ENCODE measurements at places on chromosomes 3 and 15.

GRCh38 chr3:185532901-185533300 is 19.5 kb downstream of the LIPH start:
- DNase-seq = no peak

DNA sequence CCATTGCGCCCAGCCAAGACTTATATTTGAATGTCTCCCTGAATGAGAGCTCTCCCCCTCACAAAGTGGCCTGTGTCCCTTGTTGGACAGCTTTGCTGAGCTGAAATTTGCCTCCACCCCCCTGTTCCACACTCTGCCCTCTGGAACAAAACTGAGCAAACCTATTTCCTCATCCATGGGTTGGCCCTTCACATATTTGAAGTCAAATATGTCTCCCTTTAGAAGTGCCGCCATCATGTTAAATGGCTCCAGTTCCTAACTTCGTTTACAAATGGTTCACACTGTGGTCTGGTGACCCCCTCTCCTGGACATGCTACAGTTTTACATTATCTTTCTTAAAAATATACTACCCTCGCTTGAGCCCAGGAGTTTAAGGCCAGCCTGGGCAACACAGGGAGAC is 4.6 kb downstream of the PLIN1 start:
- DNase-seq = no peak

DNA sequence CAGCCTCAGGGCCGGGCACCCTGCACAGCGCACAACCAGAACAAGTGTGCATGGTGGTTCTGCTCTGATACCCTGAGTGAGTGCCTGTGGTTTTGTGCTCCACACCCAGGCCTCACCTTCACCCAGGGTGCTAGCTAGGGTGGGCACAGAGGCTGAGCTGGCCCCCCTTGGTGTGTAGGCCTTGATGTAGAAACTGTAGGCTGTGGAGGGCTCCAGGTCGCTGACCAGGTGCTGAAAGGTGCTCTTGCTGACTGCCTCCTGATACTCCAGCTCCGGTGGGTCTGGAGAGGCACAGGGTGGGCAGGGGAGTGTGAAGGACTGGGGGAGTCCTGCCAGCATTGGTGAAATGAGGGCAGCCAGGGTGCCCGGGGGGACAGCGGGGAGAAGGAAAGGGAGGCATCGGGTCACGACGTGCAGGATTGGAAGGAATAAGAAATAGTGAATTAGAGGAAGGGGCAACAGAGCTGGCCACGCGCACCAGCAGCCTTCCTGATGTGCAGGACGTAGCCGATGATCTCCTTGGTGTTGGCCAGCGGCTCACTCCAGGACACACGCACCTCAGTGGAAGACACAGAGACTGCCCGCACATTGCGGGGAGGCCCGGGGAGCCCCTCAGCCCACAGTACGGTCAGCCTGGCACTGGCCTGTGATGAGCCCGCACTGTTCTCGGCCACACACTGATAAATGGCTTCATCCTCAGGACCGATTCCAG is 26.6 kb downstream of the RNU5B-1 start:
- DNase-seq = peak; percentile 41

- no peak for DNase-seq
Observed at GRCh38 chr3:194537732-194538247, 51.0 kb upstream of the ATP13A3 start.

- DNase-seq = peak; percentile 82
Observed at GRCh38 chr3:158672215-158673176, at the start of gene LXN. TSS of gene LXN (minus strand) at chr3:158672648. CDS start at chr3:158672478, 170 bp downstream.

- DNase-seq = no peak
Observed at GRCh38 chr3:32973982-32974381, 22.5 kb downstream of the CCR4 start.

DNA sequence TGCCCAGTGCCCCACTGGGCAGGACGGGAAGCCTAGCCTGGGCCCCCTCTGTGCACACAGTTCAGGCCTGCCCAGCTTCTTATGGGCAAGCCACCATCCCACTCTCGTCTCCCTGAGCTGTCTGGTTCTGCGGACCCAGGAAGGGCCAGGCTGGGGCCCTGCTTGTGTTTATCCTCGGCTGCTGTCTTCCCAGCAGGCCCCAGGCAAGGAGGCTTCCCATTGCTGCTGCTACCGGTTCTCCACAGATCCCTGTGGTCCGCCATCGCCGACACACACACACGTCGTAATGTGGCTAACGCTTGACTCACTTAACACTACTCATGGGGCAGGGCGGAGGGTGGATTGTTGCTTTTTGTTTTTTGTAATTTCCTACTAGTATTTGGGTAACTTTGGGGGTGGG is 52.4 kb upstream of the SLC6A1 start:
- DNase-seq = no peak

GRCh38 chr15:88625943-88626741 is 5.0 kb downstream of the AEN start:
- DNase-seq = no peak

GRCh38 chr3:187531831-187532230 is 138.4 kb downstream of the SST start:
- DNase-seq = no peak

GRCh38 chr3:102745881-102746280 is 311.1 kb downstream of the ZPLD1 start:
- no peak for DNase-seq

DNA sequence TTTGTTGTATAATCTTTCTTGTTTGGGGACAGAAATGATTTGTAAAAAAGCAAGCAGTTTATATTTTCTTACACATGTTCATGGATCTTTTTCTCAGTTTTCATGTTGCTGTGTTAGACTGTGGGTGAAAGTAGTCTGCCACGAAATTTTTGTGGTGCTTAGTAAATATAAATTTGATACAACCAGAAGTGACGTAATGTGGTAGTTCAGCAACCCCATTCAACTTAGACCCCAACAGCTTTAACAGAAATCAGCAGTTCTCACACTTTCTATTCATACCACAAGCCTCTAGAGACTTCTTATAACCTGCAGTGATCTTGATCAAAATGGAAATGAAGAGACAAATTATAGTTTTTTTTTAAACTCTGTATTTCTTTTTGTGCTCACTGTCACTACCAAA is 120.2 kb upstream of the IGSF10 start:
- DNase-seq = no peak

GRCh38 chr15:66703540-66703941 is 1.5 kb downstream of the SMAD6 start:
- DNase-seq = no peak

DNA sequence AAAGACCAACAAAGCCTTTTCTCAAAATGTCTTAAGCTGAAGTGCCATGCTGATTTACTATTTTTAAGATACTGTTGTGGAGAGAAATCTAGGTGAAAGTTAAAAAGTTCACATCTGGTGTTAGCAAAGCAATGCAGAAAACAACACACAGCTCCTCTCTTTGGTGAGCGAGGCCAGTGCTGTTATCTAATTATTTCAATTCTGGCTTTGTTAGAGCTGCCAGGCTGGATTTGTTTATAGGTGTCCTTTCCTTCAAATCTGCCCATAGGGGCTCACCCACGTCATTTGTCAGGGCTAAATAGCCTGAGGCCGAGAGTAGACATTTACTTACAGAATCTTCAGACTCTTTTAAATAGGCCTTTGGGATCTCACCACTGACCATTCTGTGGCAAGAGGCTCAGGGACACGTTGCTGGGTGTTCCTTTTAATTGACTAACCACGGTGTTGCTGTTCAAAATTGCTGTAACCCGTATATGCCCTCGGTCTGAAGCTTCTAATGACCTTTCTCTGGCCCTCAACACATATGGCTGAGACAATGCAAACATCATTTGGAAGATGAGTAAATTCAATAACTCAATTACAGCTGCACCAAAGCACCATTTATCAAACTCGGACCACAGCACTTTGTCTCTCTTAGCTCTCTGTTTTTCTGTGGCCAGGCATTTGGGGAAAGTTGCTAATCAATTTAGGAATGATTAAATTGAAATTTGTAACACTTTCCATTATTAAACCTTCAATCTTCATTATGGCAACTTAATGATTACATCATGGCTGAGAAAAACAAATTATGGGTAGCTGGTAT is 152.6 kb downstream of the PDZRN3 start:
- no peak for DNase-seq

DNA sequence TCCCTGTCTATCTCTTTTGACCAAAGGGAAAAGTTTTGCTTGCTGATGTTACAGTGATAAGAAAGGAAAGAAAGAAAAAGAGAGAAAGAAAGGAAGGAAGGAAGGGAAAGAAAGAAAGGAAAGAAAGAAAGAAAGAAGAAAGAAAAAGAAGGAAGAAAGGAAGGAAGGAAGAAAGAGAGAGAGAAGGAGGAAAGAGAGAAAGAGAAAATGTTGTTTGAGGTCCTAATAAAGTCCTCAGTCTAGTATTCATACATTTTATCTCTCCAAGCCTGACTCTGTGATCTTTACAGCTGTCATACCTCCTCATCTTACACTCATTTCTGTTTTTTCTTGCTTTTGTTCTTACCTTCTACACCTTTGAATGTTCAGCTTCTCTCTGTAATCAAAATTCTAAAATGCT is 111.4 kb upstream of the MBNL1 start:
- DNase-seq = no peak
